ENCODE measurements at places on chromosomes 2 and 18.

DNA sequence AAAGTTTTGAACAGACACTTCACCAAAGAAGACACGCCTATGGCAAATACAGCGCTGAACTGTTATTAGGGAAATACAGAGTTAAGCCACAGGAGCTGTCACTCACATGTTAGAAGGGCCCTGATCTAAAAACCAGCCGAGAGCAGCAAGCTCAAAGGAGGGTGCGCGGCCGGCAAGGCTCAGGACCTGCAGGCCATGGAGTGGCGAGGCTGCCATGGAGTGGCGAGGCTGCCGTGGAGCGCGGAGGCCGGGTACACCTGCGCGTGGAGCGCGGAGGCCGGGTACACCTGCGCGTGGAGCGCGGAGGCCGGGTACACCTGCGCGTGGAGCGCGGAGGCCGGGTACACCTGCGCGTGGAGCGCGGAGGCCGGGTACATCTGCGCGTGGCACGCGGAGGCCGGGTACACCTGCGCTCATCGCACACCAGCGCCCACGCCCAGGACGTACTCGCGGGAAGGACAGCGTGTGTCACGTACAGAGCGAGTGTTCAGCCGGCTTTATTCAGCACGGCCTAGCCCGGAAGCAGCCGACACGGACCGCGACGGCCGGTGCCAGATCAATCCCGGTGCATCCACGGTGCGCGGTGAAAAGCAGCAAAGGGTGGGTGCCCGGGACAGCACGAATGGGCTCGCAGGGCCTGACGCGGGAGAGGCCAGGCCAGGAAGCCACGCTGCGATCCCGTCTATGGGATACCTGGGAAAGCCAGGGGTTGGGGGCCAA lies 68.8 kb downstream of the SLC66A2 start:
- no peak for DNase-seq

DNA sequence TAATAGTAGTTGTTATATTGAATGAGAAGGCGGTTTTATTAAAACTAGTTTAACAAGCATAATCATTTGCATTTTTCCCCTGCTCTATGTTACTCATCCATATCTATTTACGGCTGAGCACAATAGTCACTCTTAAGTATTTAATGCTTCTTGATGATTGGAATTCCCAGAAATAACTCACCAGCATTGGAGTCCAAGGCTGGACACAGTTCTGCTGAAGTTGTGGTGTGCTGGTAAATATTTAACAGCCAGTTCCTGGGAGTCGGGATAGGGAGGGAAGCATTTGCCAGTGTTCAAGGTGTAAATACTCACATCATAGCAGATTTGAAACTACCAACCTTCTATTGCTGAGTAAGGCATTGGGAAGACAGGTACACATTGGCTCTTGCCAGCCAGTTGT lies 315.1 kb downstream of the MTX2 start:
- DNase-seq, result no peak

DNA sequence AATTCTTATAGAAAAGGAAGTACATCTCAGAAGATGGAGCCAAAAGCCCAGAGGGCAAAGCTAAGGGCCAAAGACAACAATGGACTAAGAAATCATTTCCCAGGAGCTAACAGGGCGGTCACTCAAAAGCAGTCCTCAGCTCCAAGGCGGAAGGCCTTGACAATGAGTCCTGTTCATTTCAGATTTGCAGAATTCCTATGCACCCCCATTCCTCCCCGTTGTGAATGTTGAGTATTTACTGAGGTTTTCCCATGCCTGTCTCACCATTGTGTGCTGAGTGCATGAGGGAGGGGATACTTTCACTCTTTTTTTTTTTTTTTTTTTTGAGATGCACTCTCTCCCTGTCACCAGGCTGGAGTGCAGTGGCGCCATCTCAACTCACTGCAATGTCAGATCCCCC lies 18.8 kb upstream of the DTNB start:
- no peak for DNase-seq

GRCh38 chr2:110655701-110656100 lies 22.2 kb downstream of the BUB1 start:
- DNase-seq, result no peak

DNA sequence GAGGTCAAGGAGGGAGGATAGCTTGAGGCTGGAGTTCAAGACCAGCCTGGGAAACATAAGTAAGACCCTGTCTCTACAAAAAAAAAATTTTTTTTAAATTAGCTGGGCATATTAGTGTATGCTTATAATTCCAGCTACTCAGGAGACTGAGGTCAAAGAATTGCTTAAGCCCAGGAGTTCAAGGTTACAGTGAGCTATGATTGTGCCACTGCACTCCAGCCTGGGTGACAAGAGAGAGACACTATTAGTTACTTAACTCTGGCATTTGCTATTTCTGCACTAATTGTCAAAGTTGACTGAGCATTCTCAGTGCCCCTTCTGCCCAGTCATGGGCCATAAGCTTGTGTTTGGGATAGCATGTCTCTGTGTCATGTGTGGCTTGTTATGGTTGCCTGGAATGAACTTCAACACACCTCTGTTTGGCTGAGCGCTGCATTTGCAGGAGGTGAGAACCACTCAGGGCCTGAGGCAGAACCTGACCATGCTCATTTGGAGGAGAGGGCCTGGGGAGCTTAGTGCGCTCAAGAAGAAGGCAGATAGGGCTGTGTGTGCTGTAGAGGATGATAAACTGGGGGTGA lies 77.7 kb downstream of the SH3RF3 start:
- DNase-seq, result no peak

All from stimulated activated CD8-positive, alpha-beta memory T cell treated with anti-CD3 and anti-CD28 coated beads, Interleukin-15, amount 100 ng/mL, for 48 hours (primary cell).